ENCODE measurements at places on chromosomes 2 and 18.

GRCh38 chr2:46954951-46955571, 39.5 kb upstream of the MCFD2 start:
- no peak for DNase-seq

DNA sequence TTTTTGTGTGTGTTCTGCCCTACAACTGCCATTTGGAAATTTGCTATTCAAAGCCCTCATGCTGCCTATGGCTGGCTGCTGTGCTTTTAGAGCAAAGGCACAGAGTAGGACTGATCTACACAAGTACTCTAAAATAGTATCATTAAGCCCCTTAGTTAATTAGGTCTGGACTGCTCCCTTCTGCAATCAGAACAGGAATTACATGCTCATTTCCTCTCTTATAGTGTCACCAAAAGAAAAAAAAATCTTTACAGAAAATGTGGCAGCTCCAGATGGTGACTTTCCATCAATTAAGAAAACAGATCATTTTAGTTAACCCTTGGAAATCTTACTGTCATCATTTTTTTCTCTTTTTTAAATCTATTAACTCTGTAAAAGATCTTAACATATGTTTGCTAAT, 337.5 kb downstream of the RIT2 start:
- no peak for DNase-seq

DNA sequence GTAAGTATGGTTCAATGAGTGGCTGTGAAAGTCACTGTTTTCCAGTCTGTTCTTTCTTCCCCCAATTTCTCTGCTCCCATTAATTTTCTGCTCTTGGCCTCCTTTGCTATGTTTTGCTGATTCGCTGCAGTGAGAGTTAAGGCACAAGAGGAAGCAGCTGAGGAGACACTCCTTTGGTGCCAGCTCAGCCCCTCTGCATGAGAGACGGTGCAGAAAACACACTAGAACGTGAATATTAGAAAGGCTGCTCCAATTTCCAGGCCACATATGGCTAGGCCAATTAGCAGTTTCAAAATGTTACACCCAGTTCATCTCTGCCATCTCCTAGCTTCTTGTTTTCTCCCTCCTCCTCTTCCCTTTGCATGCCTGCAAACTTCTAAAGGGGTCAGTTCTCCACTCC, 38.9 kb downstream of the AKAIN1 start:
- DNase-seq, result no peak

- no peak for DNase-seq
Measured at GRCh38 chr2:165681841-165682240, 112.2 kb downstream of the GALNT3 start.

DNA sequence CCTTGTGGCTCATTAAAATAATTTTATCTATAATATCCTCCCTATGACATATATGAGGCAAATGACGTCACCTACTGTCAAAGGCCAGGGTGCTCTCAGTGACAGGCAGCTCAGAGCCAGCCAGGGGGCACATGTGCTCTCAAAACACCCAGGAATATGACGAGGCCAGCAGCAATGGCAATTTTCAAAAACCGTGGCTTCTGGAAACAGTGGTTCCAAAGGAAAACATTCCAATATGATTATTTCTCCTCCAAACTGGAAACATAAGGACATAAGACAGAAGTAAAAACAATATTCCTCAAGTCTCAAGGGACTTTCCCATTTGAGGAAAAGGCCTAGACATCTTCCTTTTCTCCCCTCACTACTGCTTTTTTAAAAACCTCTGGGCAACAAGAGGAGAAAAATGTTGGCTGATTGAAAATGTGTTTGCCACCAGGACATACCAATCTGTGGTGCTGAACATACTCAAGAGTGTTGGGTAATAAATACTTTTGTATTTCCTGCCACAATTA, 40.8 kb downstream of the RNF152 start:
- no peak for DNase-seq

DNA sequence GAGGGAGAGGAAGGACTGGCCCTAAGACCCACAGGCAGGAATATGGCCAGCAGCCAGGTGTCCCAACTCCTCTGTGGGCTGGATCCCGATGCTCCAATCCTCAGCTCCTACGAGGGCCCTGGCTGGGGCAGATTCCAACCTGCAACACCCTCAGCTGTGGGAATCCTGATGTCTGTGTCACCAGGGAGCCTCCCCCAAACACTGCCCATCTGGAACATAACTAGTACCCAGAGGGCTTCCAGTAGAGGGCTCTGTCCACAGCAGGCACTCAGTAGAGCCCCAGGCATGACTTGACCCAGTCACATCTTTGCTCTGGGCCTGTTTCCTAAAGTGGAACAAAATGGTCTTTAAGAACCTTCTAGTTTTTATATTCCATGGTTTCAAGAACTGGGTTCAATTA, 20.6 kb upstream of the LOXHD1 start:
- DNase-seq, result no peak

DNA sequence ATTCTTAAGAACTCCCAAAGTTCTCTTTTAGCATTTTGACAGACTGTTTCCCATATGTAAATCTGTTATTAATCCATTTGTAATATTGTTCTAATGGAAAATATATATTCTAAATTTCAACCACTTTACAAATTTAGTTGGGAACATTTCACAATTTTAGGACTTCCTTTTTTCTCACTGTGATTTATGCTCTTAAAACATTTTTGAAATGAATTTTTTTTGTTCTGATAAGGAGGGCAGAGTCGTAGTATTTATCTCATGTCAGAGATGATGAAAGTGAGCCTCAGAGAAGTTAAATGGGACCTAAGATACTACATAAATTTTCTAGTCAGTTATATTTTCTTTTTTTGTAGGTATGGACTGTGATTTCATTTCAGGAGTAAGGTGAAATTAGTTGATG, 26.6 kb downstream of the RASGRP3 start:
- DNase-seq, result no peak

GRCh38 chr2:120432293-120432975, 86.5 kb downstream of the INHBB start:
- DNase-seq, result no peak

- no peak for DNase-seq
Measured at GRCh38 chr2:46053564-46053963, 243.6 kb upstream of the EPAS1 start.

DNA sequence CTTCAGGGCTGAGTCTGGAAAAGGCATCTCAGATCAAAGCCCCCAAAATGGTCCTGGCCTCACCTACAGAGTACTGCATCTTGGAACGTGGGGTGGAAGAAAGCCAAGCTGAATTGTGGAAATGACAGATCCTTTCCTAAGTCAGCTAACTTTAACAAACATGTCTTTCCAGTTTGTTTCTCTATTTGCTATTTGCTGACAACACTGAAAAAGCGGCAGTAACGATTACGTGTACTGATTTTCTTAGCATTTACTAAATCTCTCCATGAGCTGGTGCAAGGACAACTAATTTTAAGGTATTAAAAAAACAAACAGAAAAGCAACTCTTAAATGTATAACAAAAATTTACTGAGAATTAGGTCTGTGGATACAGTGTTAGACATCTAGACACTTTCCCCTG, 1.1 kb downstream of the HIBCH start:
- no peak for DNase-seq

- no peak for DNase-seq
Measured at GRCh38 chr2:151159109-151159662, 102.5 kb downstream of the RBM43 start.

- no peak for DNase-seq
Measured at GRCh38 chr2:207217442-207217841, 51.7 kb upstream of the KLF7 start.

DNA sequence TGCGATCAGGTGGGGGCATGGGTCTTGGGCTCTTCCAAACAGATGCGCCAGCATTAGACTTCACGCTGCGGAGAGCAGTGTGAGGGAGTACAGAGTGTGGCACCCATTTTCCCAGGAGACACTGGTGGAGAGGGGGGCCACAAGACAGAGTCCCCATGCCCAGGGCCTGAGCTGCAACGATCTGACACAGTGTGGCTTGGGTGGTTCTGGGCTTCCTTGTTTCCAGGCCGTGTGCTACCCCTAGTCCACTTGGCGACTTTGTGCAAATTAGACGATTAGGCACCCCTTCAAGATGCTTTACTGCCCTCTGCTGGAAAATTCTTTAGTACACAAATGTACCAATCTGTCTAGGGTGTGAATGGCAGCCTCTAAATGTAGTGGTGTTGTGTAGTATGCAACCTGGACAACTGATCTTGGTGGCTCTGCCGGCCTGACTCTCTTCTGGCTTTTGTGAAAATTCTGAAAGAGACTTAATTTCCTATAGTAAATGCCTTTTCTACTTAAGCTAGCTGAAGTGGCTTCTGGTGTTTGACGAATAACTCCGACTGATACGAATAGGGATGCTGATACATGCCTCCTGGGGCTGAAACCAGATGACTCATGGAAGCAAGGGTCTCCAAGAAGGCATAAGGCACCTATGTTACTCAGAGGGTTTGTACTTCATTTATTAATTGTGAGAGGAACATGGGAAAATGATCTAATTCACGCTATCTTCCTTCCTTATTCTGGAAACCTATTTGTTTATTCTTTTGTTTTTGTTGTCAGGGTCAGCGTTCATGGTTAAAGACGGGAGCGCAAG, 92.3 kb upstream of the SMAD2 start:
- DNase-seq, result no peak

DNA sequence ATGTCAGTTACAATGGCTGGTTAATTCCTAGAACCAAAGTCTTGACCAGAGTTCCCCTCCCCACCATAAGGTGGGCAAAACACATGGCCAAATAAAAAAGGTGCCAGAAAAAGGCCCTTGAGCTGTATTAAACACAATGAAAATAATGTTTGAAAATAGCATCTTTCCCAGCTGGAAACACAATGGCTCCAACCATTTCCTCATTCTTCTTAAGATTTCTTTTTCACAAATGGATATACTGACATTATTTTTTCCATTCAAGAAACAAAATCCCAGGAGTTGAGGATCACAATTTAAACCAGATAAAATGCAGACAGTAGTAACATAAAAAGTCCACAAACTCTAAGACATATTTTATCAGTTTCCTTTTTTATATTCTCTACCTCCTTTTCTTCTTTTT, 143.8 kb downstream of the EXOC6B start:
- no peak for DNase-seq

- DNase-seq, result no peak
Measured at GRCh38 chr18:8504880-8505435, 104.3 kb upstream of the RAB12 start.

DNA sequence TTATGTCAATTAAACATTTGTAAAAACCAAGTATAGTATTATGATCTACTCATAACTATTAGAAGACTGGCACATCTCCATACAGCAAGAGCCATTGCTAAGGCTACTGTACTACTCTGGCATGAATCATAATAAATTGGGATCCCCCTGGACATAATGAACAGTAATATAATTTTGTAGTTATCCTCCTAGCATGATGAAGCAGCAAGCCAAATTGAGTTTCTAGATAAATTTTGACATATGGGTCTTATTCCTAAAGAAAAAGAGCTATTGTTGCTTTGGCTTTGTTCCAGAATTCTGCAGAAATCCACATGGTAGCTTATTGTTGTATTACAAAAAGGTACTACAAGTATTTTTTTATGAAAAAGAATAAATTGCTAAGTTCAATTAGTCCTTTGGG, 204.3 kb downstream of the CAMKMT start:
- DNase-seq, result no peak

GRCh38 chr2:71891719-71892422, 255.8 kb downstream of the CYP26B1 start:
- DNase-seq, result no peak

GRCh38 chr2:178514664-178515063, 34.4 kb downstream of the PLEKHA3 start:
- no peak for DNase-seq

GRCh38 chr2:31853521-31853920, 157.3 kb downstream of the MEMO1 start:
- DNase-seq, result no peak

DNA sequence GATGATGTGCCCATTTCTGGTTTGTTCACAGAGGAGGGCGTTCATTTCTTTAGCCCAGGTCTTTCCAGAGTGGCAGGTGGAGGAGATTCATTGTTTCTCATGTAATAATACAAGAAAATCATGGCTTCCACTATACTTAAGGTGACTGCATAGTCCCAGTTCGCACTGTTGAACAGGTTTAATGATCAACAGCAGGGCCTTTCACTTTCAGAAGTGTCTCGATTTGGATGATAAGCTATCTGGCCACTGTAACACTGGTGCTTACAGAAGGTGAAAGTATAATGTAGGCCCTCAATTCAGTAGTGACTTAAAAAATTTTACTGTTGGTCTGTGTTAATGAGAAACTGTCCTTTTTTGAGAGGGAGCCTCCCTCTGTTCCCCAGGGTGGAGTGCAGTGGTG, 1.4 kb downstream of the RMC1 start:
- no peak for DNase-seq

GRCh38 chr2:102337481-102338386, 17.9 kb upstream of the IL18R1 start:
- DNase-seq, result no peak

DNA sequence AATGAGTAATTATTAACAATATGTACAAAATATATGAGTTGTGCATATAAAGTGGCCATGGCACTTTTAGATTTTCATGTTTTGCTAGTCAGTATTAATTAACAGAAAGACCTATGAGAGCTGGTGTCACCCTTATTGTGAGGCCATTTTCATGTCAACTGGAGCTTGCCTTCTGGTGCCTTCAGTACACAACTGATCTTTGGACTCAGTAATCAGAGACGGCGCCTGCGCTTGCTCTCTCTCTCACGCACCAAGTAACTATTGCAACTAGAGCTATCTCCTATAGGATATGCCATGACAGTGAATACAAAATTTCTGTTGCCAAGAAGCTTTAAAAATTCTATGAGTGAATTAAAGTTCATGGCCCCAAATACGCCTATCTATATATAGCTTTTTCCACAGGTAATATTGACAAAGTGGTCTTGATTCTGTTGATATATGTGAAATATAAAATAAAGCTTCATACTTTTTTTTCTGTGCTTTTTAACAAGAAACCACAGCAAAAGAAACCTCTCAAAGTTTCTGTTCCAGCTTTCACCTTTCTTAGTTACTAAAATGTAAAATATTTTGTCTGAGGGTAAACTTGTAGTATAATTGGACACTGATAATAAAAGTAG, 2.9 kb downstream of the SERTAD2 start:
- no peak for DNase-seq

- no peak for DNase-seq
Measured at GRCh38 chr2:99832926-99833325, 309.5 kb downstream of the AFF3 start.

- no peak for DNase-seq
Measured at GRCh38 chr2:70937866-70938585, 2.3 kb downstream of the ATP6V1B1 start.

DNA sequence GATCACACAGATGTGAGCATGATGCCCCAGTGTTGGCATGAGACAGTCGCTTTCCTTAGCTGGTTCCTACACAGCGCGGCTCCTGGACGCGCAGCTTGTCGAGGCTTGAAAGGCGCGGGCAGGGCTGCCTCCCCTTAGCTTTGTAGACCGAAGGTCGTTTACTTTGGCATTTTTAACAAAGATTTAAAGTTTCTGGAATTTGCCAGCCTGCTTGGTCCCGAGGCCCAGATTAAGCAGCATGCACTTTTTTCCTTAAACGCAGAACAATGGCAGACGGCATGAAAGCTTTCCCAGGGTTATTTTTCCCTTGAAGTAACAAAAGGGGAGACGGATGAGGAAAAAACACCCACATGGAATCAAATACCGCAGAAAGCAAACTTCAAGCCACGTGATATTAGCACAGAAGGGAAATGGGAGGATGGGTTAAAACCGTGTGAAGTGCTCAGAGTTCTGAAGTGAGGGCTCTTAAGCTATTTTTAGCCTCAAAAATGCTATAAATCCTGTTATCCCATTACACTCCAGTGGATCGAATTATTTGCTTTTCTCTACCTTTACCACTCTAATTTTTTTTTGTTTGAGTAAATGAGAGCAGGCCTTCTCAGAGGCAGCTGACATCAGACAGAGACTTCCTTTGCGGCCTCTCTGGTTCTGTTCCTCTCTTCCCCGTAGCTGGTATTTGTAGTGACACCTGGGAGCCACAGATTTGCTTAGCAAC, 55.7 kb downstream of the NPAS2 start:
- no peak for DNase-seq

- no peak for DNase-seq
Measured at GRCh38 chr2:64711252-64711800, 57.6 kb upstream of the SERTAD2 start.
